Activated T-helper 17 cell treated with anti-CD3 and anti-CD28 coated beads, Interleukin-2, amount 50 U/mL, for 72 hours (primary cell): ENCODE measurements at places on chromosomes 6 and 20.

DNA sequence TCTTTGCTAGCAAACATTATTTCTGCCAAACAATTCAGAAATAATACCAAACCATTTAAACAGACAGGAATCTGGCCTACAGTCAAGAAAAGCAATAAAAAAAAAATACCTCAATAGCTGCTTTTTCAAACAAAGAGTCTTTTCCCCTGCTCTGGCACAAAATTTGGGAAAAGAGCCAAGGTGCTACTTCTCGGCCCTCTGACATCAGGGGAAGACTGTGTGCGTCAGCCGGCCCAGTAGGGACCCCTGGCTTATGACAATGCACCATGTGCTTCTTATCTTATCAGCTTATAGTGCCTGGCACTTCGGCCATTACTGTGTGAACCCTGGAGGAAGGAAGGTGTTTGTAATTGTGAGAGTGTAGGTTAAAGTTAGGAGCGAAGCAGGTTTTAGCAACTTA is 89.4 kb downstream of the PDE10A start:
- ATAC-seq: no peak

- no peak for ATAC-seq
These were observed 24.6 kb upstream of the ASF1A start for GRCh38 chr6:118869350-118869749.

GRCh38 chr6:64123761-64124633 is 488.4 kb downstream of the PHF3 start:
- ATAC-seq: no peak

- no peak for ATAC-seq
These were observed 27.2 kb downstream of the PANK2 start for GRCh38 chr20:3916364-3916763.

DNA sequence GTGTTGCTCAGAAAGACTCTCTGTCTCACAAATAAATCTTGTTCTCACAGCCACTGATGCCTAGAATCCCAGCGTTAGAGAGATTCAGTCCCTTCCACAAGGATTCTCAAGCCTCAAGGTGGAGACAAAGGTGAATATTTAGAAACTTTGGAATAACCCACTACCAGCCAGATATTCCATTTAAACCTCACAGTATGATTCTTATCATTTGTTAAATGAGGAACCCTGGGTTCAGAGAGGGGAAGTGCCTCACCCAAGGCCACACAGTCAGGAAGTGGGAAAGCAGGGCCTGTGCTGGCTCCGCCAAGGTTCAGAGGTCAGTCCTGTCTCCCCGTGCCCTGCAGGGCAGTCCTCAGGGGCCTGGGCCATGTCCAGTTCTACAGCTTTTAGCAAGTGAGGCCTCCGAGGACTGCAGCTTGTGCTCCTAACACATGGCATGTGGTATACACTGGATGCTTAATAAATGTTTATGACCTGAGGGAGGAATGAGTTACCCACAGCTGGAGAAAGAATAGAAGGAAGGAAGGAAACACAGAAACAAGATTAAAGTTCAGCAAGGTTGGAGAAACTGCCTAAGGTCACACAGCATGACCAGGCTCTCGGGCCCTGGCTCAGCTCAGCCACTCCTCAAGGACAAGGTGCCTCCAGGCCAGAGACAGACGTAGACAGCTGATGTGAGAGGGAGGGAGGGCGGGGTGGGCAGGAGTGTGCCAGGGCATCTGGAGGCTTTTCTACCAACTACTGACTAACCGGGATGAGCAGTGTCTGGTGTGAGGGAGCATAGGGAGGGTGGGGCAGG is 3.9 kb upstream of the TGM2 start:
- no peak for ATAC-seq

- no peak for ATAC-seq
These were observed 579.6 kb upstream of the MAP3K7 start for GRCh38 chr6:91166271-91167046.

- no peak for ATAC-seq
These were observed 6.5 kb upstream of the HCRTR2 start for GRCh38 chr6:55167860-55168259.

DNA sequence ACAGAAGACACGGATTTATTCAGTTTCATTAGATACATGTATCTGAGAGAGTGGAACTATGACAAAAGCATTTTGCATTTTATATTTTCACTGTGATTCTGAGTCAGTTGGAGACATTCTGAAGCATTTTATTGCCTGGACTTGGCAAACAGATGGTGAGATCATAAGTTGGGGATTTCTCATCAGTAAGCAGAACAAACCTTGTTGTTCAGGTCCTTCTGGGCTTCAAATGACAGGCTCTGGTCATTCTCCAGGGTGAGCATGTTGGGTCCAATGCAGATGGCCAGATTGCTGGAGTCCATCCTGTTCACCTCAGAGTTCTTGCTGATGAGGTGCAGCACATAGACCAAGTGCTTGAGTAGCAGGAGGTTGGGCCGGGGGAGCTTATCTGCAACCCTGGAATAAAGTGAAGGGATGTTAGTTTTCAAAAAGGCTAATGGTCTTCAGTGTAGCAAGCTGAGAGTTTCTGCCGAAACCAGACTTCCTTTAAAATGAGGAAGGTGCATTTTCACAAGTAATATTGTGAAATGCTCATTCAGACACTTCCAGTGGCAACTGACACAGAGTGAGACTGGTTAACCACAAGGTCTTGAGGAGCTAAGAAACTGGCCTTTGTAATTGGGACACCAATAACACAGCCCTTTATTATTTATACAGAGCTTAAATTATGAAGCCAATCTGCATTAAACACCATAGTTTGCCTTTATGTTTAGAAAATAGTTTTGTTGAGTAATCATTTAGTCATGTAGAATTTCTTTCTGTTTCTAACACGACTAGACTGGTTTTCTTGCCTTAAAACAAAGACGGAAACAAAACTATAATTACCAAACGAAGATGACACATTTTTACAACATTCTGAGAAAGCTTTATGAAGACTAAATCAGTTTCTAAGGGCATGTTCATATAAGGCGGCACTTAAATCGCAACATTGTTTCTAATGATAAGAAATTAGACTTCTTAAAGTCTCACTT is 5.6 kb downstream of the TAGAP start:
- peak; percentile 64 for ATAC-seq

DNA sequence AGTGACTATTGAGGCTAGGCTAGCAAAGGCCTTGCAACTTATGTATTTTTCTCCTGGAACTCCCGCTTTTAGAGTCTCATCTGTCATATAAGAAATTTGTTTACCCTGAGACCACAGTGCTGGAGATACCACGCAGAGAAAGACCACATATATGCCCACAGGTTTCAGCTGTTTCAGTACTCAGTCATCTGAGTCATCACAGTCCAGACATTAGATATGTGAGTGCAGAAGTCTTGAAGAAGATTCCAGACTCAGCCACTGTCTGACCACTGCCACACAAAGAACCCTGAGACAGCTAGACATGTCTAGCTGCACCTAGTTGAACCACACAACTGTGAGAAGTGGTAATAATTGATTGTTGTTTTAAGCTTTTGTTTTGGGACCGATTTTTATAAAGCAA is 648.3 kb downstream of the EPM2A start:
- peak; percentile 58 for ATAC-seq

- no peak for ATAC-seq
These were observed 113.0 kb downstream of the PREX1 start for GRCh38 chr20:48714764-48715163.

DNA sequence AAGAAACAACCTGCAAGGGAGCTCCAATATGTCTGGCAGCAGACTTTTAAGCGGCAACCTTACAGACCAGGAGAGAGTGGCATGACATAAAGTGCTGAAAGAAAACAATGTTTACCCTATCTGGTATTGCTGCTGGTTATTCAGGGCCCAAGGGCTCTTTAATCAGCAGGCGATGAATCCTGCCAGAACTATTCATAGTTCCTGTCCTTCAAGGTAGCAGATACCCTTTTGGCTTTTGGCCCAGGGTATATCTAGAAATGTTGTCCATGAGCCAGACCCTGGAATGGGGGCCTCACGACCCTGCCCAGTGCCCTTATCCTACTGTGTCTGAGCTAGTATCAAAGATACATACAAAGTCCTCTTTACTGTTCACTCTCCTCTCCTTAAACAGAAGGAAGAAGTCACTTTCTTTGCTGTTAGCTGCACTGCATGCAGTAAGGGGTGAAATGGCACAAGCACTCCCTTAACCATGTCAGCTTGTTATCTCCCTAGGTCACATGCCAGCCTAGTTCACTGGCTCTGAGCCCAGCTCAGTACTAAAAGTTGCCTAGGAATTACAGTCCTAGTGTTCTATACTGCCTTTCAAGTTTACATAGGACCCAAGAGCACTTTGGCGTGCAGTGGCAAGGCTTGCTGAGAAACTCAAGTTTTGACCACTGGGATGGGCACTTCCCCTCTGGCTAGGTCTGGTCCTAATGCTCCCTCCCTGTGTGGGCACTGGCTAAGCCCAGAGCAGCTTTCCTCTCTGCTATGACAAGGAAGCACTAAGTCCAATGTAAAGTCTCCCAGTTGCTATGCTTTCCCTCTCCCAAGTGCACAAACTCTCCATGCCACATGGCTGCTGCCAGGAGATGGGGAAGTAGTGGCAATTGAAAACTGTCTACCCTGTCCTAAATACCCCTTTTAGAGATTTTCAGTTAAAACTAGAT is 122.0 kb downstream of the HTR1B start:
- ATAC-seq: no peak

DNA sequence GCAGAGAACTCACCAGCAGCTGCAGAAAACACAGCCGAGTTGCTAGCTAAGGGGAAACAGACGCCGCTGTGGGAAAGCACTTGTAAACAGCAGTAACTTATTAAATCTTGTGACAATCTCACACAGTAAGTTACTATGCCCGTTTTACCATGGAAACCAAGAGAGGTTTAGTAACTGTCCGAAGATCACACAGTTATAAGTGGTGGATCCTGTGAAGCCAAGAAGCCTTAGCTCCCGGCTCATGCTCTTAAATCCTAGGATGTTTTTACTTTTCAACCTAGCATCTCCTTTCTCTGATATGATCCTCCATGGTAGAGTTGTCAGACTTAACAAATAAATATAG is 1.5 kb upstream of the SULF2 start:
- ATAC-seq: no peak

DNA sequence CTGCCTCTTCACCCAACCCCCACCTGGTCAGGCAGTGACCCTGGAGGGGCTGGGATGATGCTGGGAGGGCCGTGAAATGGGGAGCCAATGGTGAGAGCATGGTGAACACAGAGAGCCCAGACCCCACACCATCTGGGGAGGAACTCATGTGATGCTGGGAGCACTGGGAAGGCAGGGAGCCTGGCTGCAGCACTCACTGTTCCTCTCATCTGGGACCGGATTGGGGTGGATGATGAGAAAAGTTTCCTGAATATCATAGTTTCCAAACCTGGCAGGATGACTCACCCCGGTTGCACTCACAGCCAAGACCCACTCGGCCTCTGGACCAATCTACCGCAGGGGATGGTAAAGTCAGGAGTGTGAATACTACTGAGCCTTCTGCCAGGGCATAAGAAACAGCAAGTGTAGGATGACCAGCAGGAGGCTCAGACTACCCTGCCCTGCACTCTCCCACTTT is 21.8 kb downstream of the ULBP1 start:
- ATAC-seq: peak; percentile 21

DNA sequence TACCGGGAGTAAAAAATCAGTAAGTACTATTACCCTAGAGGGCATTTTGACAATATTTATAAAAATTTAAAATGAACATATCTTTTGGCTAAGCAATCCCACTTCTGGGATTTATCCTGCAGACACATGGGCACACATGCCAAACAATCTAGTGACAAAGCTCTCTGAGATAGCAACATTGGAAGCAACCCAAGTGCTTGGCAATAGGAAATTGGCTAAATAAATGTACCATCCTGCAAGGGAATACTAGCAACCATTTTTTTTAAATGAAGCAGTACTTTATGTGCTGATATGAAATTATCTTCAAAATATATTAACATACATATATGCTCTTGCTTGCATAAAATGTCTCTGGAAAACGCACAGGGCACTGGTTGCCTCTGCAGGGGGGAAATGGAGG is 133.8 kb downstream of the SNX5 start:
- ATAC-seq: no peak

DNA sequence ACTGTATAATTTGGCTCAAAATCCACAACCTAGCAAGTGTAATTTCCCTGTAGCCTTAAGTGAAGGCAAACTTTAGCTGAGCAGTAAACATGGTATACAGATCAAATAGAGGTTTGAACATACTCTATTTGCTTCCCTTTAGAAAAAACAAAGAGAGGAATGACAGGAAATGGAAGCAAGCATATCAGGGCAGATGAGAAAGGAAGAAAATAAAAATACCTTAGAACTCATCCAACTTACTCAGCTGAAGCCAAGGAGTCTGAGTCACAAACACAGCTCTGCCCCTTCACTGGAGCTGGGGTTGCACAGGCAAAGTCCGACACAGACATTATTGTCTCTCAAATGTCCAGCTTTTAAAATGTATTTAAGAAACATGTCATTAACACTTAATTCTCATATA is 379.9 kb upstream of the IRAK1BP1 start:
- no peak for ATAC-seq

GRCh38 chr6:113208726-113209125 is 648.4 kb upstream of the MARCKS start:
- ATAC-seq: no peak

- no peak for ATAC-seq
These were observed 44.5 kb downstream of the NCOA7 start for GRCh38 chr6:125835221-125835744.

DNA sequence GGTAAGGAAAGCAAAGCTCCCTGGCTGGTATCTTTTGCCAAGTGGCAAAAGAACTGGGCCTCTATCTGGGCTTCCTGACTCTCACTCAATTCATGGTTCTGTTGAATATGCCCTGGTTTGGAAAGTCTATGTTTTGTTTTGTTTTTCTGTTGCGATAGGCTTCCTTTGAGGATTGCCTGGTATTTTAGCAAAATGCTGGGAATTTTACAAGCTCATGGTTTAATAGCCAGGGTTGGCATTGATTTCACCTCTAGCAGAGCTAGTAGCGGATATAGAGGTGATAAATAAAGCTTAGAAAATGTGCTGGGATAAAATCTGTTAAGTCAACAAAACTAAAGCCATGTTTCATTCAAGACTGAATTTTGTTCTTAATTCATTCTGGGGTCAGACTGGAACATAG is 109.9 kb downstream of the RNF144B start:
- no peak for ATAC-seq

DNA sequence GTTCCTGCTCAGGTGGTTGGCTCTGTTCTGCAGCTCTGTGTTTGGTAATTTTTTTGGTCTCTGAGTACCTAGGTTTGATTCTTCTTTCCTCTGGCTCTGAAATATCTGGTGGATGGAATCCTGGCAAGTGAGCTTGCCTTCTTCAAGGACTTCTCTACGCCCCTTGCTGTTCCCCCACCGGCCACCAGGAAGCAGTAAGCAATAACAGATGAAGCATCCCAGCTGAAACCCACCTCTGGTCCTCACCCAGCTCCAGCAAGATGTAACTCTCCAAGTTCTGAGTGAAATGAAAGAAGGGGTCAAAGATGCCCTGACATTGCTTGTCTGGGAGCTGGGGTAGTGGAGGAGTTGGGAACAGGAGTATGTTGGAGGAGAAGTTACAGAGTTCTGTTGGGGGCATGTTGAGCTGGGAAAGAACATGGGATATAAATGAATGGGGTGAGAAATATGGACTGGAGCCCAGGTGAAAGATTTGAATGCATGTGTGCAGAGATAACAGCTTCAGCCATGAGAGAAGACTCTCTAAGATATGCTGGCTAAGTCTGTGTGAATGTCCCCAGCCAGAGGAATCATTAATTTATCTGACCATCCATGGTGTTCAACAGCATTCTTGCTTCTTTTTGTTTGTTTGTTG is 51.3 kb upstream of the GLP1R start:
- no peak for ATAC-seq

- no peak for ATAC-seq
These were observed 2.5 kb downstream of the LY6G6D start for GRCh38 chr6:31717499-31718222.

- ATAC-seq: no peak
These were observed 16.3 kb downstream of the RIN2 start for GRCh38 chr20:19774135-19774933.
